ENCODE measurements at places on chromosomes 1 and 21.

- no peak for DNase-seq
Observed at GRCh38 chr1:10745383-10745782, 51.1 kb downstream of the CASZ1 start.

- no peak for DNase-seq
Observed at GRCh38 chr1:210003501-210003900, 65.5 kb downstream of the SYT14 start.

- DNase-seq, result no peak
Observed at GRCh38 chr1:205532996-205533735, 28.7 kb downstream of the CDK18 start.

DNA sequence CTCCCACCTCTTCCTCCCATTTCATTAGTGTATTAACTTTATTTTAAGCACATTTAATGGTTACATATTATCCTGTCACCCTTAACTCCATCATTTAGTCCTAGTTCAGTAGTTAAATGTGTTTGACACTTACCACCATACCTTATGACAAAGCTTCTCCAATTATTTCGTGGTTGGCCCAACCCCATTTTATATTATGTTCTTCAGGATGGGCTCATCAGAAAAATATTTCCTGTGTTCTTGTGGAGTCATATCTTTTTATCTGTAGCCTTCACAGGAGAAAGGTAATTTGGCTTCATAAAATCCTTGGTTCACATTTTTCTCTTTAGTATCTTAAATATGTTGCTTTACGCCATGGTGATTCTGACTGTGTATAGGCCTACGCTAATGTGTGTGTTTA, 142.3 kb upstream of the COL6A1 start:
- no peak for DNase-seq

GRCh38 chr1:82073659-82074058, 272.9 kb downstream of the ADGRL2 start:
- DNase-seq, result no peak

GRCh38 chr1:211591980-211592493, 13.1 kb upstream of the SLC30A1 start:
- peak; percentile 23 for DNase-seq

- no peak for DNase-seq
Observed at GRCh38 chr1:174114788-174115448, 44.4 kb upstream of the RABGAP1L start.

DNA sequence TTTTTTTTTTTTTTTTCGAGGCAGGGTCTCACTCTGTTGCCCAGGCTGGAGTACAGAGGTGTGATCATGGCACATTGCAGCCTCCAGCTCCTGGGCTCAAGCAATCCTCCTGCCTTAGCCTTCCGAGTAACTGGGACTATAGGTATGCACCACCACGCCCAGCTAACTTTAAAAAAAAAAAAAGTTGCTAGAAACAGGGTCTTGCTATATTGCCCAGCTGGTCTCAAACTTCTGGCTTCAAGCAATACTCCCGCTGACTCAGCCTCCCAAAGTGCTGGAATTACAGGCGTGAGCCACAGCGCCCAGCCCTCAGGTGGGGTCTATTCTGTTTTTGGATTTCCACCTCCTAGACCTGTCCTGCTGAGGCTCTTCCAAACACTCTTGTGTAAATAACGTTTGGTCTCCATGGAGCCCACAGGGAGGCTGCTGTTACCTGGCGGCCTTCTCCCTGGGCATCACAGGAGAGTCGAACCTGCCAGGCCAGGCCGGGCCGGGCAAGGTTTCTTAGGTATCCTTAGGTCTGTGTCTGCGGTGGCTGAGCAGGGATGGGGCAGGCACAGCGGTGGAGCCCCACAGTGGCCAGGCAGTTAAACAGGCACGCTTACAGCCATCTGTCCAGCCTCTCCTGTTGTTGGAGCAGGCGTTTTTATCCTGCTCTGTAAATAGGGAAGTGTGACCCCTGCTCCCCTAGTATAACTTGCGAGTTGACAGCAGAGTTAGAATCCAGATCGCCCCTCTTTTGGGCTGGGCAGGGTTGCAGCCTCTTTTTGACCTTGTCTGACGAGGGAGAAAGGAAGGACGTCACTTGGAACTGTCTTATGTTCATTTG, 18.8 kb downstream of the PLEKHM2 start:
- DNase-seq, result no peak

- no peak for DNase-seq
Observed at GRCh38 chr1:207051191-207051943, at the start of gene YOD1. TSS of gene YOD1 (minus strand) at chr1:207051208. CDS start at chr1:207051030, 178 bp downstream.

- DNase-seq, result no peak
Observed at GRCh38 chr1:1024771-1025699, 5.1 kb downstream of the AGRN start.

- DNase-seq, result no peak
Observed at GRCh38 chr1:109687641-109688499, at the start of gene GSTM1. TSS of gene GSTM1 (plus strand) at chr1:109687817. CDS start at chr1:109687874, 57 bp downstream.

DNA sequence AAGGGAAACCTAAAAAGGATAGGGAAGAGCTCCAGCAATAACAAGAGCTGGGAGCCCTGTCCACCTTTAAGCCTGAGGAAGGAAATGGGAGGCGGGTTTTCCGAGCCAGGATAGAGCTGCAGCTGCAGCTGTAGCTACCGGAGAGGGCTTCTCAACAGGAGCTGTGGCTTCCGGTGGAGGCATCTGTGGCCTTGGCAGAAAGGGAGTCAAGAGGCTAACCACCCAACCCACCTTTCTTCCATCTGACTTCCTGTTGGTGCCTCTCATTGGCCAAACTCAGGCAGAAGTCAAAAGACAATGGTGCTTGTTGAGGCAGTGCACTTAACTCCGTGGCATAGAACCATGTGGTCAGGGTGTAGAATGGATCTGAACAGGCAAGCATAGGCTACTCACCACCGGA, 313.1 kb upstream of the DAB1 start:
- DNase-seq, result no peak

DNA sequence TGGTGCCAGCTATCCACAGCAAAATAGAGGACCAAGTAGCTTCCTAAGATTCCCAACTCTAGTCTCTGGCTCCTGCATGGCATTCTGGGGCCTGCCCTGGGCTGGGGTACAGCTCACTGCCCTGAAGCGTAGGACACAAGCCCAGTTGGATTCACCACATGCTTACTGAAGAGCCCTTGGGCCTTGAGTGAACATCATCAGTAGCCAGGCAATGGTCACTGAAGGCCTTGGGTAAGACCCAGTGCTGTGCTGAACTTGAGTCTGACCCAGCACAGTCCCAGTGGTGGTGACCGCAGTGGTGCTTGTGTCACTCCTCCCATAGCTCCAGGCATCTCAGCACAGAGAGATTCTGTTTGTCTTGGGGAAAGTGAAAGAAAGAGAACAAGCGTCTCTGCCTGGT, 7.7 kb upstream of the LCE3A start:
- DNase-seq, result no peak

DNA sequence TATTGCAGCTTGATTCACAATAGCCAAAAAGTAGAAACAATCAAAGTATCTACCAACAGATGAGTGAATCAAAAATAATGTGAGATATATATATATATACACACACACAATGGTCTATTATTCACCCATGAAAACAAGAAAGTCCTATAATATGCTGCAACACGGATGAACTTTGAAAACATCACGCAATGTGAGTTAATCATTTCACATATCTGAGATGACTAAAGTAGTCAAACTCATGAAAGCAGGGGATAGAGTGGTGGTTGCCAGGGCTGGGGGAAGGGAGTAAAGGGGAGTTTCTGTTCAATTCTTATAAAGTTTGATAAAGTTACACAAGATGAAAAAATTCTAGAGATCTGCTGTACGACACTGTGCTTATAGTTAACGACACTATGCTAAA, 1234.8 kb downstream of the MRPL39 start:
- no peak for DNase-seq

DNA sequence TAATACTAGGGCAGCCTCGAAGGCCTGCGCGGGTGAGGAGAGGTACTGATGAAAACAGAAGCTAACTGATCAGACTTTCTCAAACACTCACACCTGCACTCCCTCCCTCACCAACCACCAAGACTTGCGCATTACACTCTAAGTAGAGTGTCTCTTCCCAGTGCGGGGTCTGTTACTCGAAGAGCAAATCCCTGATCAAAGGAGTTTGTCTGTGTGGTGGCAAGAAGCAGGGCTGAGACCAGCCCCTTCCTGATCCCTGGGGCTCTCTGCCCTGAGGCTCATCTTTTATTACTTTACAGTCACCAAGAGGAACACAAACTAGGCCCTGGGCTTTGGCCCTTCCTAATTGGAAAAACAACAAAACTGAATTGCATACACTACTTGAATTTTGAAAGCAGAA, 19.5 kb upstream of the TSNAX start:
- no peak for DNase-seq

DNA sequence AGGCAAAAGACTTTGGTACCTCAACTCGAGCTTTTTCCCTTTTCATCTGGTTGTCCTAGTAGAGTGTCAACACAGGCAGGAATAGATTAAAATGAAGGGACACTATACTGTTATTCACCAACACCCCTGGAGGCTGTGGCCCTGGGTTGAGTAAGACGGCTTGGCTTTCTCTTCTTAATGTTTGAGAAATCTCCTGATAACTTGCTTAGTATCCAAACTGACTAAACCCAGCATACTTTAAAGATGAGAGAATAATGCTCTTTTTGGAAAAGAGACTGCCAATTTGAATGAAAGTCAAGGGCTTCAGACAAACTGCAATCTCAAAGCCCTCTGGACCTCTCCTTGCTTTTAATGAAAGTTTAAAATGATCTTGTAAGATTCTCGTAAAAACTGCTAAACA, 2.6 kb upstream of the SLC30A1 start:
- no peak for DNase-seq

GRCh38 chr1:31718327-31718897, 14.6 kb upstream of the COL16A1 start:
- no peak for DNase-seq
